Left cardiac atrium (tissue), 4 donors: ENCODE measurements at places on chromosomes 6 and 20. TPM values are rescaled to one million over a fixed set of nuclear protein-coding genes. Genes with fewer than 3 reads are reported as not detected.

- DNase-seq = no peak
Measured at GRCh38 chr6:6665555-6666243, 77.2 kb downstream of the LY86 start.

Gene ID4
- 9.0 TPM for total RNA-seq

Gene ZBTB12
- 2.5 TPM for total RNA-seq

DNA sequence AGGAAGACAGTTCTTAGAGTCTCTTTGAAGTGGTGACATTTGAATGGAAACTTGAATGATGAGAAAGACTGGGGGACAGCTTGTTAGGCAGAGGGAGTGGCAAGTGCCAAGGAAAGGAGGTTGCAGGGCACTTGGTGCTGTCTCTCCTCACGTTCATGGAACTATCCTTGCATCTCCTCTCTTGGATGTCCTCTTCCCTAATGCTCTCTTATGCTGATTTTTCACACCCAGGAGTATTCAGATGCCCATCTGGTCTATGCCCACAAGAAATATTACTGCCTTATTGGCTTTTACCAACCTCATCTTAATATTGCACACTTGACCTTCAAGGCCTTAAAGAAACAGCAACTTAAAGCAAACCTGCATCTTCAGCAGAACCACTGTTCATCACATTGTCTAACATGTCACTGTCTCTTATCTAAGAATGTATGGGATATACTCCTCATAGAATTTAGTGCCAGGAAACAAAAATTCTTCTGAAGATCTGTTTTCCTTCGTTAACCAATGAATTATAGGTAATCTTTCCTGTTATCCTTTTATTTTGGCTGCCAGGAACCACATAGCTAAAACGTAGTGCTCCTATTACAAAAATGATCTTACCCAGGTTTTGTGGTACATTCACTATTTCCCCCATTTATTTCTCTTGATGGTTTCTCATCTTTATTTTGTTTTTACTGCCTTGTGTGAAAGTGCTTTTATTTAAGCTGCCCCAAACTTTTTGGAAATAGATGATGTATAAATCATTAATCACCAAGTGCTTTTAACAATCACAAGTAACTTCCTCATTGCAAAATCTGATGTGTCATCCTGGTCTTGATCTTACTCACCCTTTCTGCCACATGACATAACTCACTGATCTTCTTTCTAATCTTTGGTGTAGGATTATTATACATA is 12.8 kb downstream of the RGS17 start:
- DNase-seq = no peak

Gene TRIM31
- not detected for total RNA-seq

DNA sequence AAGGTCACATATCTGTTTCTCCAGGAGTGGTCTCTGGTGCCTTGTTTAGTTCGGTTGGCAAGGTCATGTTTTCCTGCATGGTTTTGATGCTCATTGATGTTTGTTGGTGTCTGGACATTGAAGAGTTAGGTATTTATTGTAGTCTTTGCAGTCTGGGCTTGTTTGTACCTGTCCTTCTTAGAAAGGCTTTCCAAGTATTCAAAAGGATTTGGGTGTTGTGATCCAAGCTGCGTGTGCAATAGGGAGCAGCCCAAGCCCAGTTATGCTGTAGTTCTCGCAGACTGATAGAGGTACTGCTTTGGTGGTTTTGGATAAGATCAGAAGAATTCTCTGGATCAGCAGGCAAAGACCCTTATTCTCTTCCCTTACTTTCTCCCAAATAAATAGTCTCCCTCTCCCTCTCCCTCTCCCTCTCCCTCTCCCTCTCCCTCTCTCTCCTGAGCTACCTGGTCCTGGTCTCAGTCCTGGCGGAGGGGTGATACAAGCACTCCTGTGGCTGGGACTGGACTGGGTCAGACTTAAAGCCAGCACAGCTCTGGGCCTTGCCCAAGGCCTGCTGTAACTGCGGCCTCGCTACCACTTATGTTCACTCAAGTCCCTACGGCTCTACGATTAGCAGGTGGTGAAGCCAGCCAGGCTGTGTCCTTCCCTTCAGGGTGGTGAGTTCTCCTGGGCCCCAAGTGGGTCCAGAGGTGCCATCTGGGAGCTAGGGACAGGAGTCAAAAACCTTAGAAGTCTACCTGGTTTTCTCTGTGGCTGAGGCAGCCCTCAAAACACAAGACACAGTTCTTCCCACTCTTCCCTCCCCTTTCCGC is 27.3 kb upstream of the GRM4 start:
- no peak for DNase-seq
